Dorsolateral prefrontal cortex (tissue), 122 donors: ENCODE measurements at places on chromosomes 6 and 20.

GRCh38 chr20:33076662-33077372 lies 2.6 kb upstream of the BPIFB4 start:
- no peak for DNase-seq

DNA sequence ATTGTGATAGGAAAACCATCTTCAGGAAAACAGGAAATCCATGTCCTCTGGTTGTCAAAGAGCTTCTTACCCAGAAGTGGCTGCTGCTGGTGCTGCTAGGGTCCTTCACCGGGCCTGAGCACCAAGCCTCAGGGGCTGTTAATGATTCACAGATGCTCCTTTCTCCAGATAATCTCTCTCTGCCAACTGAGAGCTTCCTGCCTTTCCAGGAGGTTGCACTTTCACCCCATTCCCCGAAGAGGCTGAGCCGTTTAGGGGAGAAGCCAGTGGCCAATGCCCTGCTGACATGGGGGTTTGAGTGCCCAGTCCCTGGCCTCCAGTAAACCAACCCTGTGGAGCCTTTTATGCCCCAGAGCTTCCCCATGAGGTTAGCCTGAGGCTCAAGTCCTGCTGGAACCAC lies 122.4 kb downstream of the CBLN4 start:
- DNase-seq: no peak

DNA sequence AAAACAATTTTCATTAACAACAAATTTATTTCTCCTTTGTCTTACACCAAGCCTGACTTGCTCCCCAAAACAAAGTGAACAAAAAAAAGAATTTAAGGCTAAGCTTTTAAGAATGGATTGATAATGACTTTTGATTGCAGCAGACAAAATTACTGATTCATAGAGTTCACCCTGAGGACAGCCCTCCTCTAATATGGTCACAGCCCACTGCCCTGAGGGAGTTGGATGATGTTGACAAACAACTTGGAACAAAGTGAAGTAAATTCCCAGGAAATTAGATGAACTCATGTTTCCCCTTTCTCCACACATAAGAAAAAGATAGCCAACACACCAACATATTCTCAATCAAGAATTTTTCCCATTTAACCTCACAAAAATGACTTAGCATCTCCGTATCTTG lies 7.7 kb upstream of the ISM1 start:
- DNase-seq: no peak

GRCh38 chr6:126063512-126064146 lies 77.3 kb downstream of the TRMT11 start:
- no peak for DNase-seq

GRCh38 chr6:167501831-167502385 lies 177.0 kb downstream of the TTLL2 start:
- DNase-seq: no peak

DNA sequence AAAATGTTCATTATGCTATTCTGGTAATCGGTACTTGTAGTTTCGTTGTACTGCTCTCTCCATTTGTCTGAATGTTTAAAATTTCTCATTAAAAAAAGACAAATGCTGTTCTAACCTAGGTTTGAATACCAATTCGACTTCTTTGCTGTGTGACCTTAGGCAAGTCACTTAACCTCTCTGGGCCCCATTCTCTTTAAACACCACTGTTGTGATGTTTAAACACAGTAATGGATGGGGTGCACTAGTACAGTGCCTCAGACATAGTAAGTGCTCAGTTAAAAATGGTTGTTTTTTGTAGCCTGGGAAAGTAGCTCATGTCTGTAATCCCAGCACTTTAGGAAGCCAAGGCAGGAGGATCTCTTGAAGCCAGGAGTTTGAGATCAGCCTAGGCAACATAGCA lies 138.5 kb downstream of the MRPL14 start:
- no peak for DNase-seq

DNA sequence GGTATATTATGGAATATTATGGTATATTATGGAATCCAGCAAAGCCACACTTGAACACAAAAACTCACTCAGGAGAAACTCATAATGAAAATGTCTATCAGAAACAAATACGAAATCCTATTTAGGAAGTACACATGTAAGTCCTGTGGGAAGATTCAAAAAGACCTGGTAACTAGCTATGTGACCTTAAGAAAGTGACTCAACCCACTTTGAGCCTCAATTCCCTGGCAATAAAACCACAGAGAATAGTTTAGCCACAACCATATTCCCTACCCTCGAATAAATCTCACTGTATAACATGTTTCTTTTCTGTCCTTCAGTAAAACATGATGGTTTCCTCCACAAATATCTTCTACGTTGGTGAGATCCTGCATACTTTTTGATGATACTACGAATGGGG lies 56.4 kb downstream of the ZMYND8 start:
- no peak for DNase-seq

- DNase-seq: no peak
Measured at GRCh38 chr6:34575326-34575725, 19.2 kb upstream of the SPDEF start.

GRCh38 chr6:119119989-119120388 lies 41.5 kb upstream of the FAM184A start:
- DNase-seq: no peak

- DNase-seq: no peak
Measured at GRCh38 chr6:26351544-26351953, 13.4 kb upstream of the BTN3A2 start.

DNA sequence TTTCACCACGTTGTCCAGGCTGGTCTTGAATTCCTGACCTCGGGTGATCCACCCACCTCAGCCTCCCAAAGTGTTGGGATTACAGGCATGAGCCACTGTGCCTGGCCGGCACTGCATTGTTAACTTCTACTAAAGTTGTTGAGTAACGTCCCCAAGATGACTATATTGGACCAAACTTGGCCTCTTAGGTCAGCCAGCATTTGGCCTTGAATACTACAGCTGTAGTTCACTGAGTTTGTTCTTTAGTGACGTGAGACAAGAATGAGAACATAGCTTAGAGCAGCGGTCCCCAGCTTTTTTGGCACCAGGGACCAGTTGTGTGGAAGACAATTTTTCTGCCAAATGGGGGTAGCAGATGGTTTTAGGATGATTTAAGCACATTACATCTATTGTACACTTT lies 237.1 kb downstream of the TBC1D7 start:
- no peak for DNase-seq

- DNase-seq: no peak
Measured at GRCh38 chr6:33592595-33593413, 12.7 kb upstream of the BAK1 start.
